Lower lobe of right lung (tissue), 2 donors: ENCODE measurements at places on chromosomes 2 and 18. TPM values are rescaled to one million over a fixed set of nuclear protein-coding genes. Genes with fewer than 3 reads are reported as not detected.

DNA sequence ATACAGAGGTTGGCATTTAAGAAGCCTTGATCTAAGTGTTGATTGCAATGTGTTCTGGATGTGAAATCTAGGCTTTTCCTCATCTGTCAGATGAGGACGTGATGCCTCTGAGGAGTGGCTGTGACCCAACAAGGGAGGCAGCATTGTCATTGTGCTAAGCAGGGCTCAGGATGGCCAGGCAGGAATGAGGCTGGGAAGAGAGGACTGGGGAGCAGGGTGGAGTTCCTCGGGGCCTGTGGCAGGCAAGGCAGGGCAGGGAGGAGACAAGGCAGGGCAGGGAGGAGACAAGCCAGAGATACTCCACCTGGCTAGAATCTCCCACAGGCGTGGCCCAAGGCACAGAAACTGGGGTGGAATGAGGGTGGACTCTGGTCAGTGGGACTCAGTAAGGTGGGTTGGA, 116.6 kb downstream of the RPIA start:
- DNase-seq = no peak

DNA sequence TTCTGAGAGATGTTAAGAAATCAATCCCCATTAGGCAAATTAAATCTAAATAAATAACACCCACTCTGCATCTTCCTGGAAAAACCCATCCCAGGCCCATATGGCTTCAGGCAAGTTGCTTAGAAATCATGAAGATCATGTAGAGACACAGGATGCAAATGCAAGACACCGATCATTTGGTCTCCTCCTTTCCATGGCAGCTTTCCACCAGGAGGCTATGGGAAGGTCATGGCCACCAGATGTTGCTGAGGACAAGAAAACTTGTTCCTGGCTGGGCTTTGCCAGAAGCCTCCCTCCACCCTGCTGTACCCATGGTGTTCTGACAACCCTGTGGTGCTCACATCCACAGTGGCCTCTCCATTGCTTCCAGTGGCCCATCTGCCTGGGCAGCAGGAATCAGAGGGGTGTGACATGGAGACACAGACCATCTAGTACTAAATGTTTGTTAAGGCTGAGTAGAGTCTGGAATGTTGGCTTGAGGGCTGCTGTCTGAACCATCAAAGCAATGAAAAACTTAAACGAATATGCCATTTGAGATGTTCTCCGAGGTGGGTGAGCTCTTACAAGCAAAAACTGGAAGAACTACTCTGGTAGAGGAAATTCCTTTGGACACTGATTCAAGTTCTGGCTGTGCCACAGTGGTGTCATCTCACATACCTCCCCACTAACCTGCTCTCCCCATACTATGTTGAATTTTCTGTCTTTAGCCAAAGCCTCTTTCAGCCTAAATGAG, 293.2 kb downstream of the TNS1 start:
- DNase-seq = no peak

DNA sequence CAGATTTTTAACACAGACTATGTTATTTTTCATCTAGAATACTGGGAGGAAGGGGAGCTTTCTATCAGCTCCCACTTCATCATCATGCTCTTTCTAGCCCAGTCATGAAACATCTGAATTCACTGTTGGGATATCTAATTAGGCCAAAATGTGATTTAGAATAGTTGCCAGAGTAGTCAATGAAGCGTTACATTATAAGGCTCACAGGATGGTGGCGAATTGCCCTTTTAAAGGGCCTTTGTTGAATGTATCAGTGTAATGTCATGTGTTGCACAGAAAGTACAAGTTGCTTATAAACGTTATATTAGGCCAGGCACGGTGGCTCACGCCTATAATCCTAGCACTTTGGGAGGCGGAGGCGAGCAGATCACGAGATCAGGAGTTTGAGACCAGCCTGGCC, 45.6 kb downstream of the PDE1A start:
- DNase-seq = no peak

DNA sequence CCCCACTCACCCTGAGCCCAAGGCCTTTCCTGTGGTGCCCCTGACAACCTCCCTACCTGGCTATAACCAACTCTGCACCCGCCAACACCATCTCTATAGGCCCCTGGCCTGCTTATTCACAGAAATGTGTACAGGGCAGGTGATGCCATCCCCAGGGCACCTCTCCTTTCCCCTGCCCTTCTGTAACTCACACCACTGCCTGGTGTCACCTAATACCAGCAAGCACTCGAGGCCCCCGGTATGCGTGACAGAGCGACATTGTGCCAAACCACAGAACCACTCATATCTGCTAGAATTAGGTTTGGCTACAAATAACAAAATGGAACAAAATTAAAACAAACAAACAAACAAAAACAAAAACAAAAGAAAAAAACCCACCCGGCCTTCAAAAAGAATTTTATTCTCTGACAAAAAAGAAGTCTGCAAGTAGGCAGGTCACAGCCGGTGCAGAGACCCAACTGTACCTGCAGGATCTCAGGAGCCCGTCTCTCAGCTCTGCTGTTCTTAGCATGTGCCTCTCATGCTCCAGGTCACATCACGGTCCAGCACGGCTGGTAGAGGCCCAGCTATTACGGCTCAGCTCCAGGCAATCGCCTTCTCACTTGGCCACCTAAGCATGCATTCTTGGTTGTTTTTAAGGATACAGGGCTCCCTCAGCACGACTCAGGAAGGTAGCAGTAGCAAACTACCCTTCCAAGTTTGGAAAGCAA, 51.4 kb downstream of the FAM178B start:
- DNase-seq = no peak

GRCh38 chr2:55459714-55460274, 40.1 kb upstream of the CCDC88A start:
- DNase-seq = no peak

DNA sequence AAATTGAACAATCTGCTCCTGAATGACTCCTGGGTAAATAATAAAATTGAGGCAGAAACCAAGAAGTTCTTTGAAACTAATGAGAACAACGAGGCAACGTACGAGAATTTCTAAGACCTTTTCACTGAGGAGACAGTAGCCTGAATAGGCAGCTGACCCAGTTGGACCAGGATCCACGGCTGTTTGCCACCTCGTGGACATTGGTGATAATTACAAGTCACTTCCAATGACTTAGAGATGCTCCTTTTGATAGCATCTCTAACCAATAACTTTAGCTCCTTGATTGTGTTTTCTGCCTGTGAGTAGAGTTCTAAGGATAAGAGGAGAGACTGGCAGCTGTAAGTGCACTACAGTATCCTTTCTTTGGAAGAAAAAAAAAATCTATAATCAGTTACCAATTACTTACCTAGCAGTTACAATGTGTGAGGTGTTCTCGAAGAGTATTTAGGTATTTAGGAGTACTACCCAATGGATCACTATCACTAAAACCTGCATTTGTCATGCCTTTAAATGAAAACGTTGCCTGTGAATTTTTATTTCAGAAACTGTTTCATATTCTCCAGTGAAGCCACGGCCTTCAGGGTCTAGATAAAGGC, 31.3 kb upstream of the CNTNAP5 start:
- no peak for DNase-seq

GRCh38 chr18:13453714-13454113, 235.2 kb downstream of the LDLRAD4 start:
- DNase-seq = no peak

DNA sequence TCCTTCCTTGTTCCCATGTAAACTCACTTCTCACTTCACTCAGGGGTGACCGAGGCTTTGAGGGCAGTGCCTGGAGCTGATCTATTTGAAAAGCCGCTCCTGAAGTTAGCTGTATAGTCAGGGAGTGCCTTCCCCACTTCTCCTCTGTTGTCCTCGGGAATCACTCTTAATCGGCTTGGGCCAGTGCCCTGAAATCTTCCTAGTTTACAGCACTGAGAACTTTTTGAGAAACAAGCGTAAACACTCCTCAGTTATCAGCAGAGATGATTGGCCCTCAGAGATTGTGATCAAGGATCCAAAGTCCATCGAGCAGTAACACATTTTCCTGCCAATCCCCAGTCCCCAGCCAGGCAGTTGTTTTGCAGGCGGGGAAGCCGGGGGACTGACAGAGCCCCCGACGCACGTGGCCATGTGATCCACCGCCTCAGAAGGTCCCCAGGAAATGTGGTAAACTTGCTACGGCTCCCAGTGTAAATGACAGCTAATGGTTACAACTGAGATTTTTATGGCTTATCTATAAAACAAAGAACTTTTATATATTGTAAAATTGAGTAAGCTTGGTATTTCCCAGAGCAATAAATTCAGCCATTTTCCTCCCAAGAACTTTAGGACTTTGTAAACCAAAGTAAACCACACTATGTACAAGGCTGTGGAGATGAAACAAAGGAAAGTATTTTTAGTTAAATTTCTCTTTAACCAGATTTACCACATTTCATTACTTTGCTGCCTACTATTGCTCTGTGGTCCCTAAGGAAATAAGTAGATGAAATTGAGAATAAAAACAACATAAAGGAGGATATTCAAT, 53.5 kb downstream of the C18orf63 start:
- DNase-seq = no peak

GRCh38 chr2:64219149-64219548, 74.9 kb upstream of the PELI1 start:
- DNase-seq = no peak

GRCh38 chr2:99726691-99727090, 236.9 kb upstream of the REV1 start:
- DNase-seq = no peak

DNA sequence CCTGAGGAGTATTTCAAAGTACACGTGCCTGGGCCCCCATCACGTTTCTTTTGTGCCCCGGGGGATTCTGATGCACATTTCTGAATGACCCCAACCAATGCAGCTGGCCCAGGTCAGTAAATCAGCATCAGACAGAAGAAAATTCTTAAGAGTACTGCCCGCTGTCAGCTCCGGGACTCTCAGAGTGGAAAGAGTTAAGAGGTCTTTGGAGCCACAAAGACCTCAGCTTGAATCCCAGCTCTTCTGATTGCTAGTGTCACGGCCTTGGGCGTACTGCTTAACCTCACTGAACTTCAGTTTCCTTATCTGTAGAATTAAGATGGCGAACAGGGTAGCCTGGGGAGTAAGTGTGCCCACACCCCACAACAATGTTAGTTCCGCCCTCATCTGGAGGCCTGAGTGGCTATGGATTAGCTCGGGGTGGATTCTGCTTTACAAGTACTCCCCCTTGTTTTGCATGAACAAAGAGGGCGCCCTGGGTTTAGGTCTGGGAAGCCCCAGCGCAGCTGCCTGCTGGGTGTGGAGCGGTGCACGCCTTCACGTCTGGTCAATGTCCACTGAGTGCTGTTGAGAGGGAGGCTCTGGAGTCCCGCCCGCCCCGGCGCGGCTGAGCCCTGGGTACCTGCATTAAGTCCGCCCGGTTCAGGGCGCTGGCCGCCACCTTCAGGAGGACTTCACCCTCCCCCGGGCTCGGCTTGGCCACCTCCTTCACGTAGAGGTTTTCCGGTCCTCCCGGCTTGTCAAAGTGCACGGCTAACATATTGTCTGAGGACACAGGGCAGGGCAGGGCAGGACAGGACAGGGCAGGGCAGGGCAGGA, 858 bp downstream of the TP53I3 start:
- DNase-seq = peak; percentile 96

GRCh38 chr2:120044336-120044735, 31.5 kb downstream of the EPB41L5 start:
- DNase-seq = no peak

- no peak for DNase-seq
Measured at GRCh38 chr2:35978218-35978617, 377.4 kb upstream of the CRIM1 start.

GRCh38 chr2:105857076-105857740, 112.5 kb downstream of the NCK2 start:
- no peak for DNase-seq

GRCh38 chr2:69674316-69674670, 30.8 kb upstream of the AAK1 start:
- DNase-seq = no peak

- no peak for DNase-seq
Measured at GRCh38 chr18:34901299-34901698, 139.9 kb upstream of the MAPRE2 start.

GRCh38 chr2:236661061-236661761, 91.6 kb downstream of the ACKR3 start:
- DNase-seq = no peak

GRCh38 chr2:167992278-167992677, 255.1 kb downstream of the STK39 start:
- no peak for DNase-seq

- DNase-seq = no peak
Measured at GRCh38 chr2:230439590-230439989, 23.6 kb downstream of the SP100 start.

DNA sequence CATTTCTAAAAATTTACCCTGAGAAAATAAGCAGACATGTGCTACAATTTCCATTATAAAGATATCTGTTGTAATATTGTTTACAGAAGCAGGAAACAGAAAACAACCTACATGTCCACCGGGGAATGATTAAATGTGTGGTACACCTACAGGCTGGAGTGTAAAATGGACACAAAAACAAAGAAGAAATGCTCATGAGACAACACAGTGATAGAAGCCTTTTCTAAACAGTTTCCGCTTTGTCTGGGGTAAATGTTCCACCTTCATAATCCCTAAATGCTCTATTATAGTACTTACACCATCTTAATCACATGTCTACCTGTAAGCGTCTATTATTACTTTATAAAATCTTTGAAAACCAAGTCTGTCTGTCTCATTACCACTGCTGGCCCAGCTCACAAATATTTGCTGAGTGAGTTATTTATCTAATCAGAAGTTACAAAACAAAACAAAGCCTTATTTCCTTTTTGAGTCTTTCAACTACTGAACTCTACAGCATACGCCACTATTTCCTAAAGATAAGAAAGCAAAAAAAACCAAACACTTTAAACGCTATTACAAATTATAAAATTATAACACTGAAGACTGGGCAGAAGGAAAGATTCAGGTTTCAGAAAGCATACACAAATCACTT, 95.3 kb downstream of the PIGN start:
- DNase-seq = no peak

- no peak for DNase-seq
Measured at GRCh38 chr2:131152074-131152473, 46.9 kb downstream of the PLEKHB2 start.

- DNase-seq = no peak
Measured at GRCh38 chr2:203533676-203534591, 1.2 kb downstream of the RAPH1 start.

The CD302 gene
- 100 TPM for total RNA-seq

The ERBB4 gene
- total RNA-seq = 25.3 TPM

The RAPH1 gene
- total RNA-seq = 63.8 TPM

The TDRD15 gene
- not detected for total RNA-seq

The THAP4 gene
- total RNA-seq = 39.8 TPM

The MAP2 gene
- 22.6 TPM for total RNA-seq

The PKP4 gene
- total RNA-seq = 57.0 TPM

The DTNA gene
- 21.0 TPM for total RNA-seq

The SCN7A gene
- total RNA-seq = 69.0 TPM

The MYO5B gene
- total RNA-seq = 23.3 TPM

The MSH2 gene
- 13.1 TPM for total RNA-seq

The KCNE4 gene
- 1.2 TPM for total RNA-seq

The IMMT gene
- 58.0 TPM for total RNA-seq

The TUBB8B gene
- 0.47 TPM for total RNA-seq

The SLC11A1 gene
- total RNA-seq = 419 TPM

The ASB18 gene
- not detected for total RNA-seq
